ENCODE measurements at places on chromosomes 12 and 14. TPM values are rescaled to one million over a fixed set of nuclear protein-coding genes. Genes with fewer than 3 reads are reported as not detected.

LRIG3 gene
- total RNA-seq = 16.4 TPM

KRT71 gene
- not detected for total RNA-seq

MYO1H gene
- total RNA-seq = not detected

SLC17A8 gene
- not detected for total RNA-seq

COPZ1 gene
- total RNA-seq = 104 TPM

PGF gene
- 15.2 TPM for total RNA-seq

GALNT16 gene
- total RNA-seq = 1.8 TPM

BHLHE41 gene
- 3.8 TPM for total RNA-seq

KRT75 gene
- not detected for total RNA-seq

LPCAT3 gene
- 13.2 TPM for total RNA-seq

KCNJ8 gene
- 1.2 TPM for total RNA-seq

PTHLH gene
- 6.0 TPM for total RNA-seq

TAS2R14 gene
- 1.7 TPM for total RNA-seq

RIPK3 gene
- 0.40 TPM for total RNA-seq

GPRC5D gene
- 0.25 TPM for total RNA-seq

DLK1 gene
- not detected for total RNA-seq

PPTC7 gene
- 5.6 TPM for total RNA-seq

KRT74 gene
- total RNA-seq = not detected

Data from aortic smooth muscle cell (primary cell).